ENCODE measurements at places on chromosomes 5 and 9. TPM values are rescaled to one million over a fixed set of nuclear protein-coding genes. Genes with fewer than 3 reads are reported as not detected.

The SUSD1 gene
- 17.9 TPM for total RNA-seq

The FOXD4 gene
- 1.4 TPM for total RNA-seq

DNA sequence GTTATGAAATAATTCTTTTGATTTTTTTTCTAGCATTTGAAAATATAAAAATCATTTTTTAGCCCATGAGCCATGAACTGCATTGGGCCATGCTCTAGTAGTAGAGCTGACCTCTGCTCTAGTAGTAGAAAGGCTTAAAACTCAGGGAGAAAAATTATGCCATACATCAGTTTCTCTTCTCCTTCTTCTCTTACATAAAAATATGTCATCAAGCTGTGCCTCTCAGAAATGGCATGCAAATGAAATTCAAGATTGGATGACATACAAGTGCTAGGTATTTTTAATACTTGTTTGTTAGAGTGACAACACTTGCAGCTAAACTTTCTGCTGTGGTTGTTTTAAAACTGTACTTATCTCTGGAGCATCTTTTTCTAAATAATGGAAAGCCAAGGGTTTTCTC, 42.1 kb upstream of the TMOD1 start:
- no peak for DNase-seq
- no peaks in the 10 kb centered on the region for H3K27me3 ChIP-seq
- no peaks in the 10 kb centered on the region for H3K4me1 ChIP-seq
- H3K4me3 ChIP-seq: no peak overlapping the region
- H3K36me3 ChIP-seq: no peaks in the 10 kb centered on the region

DNA sequence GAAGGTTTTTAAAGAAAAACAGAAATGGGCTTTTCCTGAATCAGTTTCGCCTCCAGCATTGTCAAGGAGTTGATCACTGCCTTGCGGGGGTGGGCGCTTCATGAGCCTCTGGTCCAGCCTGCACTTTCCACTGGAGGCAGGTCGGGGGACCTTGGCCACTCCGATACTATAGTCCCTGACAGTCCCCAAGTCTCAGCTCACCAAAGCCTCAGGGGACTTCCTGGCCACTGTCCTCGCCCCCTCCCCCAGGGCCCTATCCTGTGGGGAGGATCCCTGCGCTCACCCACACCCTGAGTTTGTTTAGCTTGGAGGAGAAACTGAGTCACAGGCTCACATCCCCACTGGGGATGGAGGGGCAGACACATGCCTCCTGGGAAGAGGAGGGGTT, 1.4 kb downstream of the SLC6A19 start:
- H3K4me3 ChIP-seq: no peak overlapping the region
- H3K27me3 ChIP-seq: no peaks in the 10 kb centered on the region
- H3K36me3 ChIP-seq: no peaks in the 10 kb centered on the region
- no peak overlapping the region for H3K27ac ChIP-seq
- H3K4me1 ChIP-seq: peaks cover 22% of the 10 kb centered on the region
- DNase-seq: no peak

DNA sequence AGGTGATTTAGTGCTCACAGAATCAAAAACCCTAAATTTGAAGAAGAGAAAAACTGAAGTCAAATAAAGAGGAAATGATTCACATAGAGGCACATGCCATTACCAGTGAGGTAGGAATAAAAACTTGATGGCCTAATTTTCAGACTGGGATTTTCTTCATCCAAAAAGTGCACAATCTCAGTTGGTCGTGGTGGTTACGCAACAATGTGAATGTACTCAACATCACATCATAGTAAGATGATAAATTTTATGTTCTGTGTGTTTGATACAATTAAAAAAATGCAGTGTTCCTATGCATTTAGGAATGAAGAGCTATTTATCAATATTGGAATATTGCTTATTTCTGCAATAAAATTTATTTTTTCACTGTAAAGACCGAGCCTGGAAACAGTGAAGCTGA, 60.7 kb downstream of the SV2C start:
- H3K4me3 ChIP-seq: no peak overlapping the region
- H3K4me1 ChIP-seq: no peaks in the 10 kb centered on the region
- H3K36me3 ChIP-seq: no peaks in the 10 kb centered on the region

GRCh38 chr5:97629276-97629675, 446.2 kb upstream of the RIOK2 start:
- no peaks in the 10 kb centered on the region for H3K36me3 ChIP-seq
- no peak for DNase-seq
- no peak overlapping the region for H3K27ac ChIP-seq
- H3K27me3 ChIP-seq: no peaks in the 10 kb centered on the region

The INSYN2B gene
- 0.05 TPM for total RNA-seq

The GLIPR2 gene
- 27.1 TPM for total RNA-seq

The IFNA21 gene
- not detected for total RNA-seq

DNA sequence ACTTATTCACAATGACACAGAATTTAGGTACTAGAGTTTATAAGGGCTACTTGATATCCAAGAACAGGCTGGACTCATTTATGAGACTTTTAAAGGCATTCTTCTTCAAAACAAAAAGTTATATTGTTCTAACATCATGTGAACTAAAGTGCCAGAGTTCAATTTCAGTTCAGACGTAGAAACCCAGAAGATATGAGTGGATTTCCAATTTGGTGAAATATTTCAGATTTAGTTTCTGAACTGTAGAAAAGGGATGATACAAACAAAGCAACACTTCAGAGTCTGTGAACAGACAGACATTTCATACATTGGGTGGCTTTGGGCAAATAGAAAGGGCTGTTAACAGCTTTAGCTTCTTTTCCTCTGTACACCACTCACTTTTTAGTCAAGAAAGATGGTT, 384.0 kb downstream of the NR2F1-AS1 start:
- H3K27me3 ChIP-seq: no peaks in the 10 kb centered on the region
- no peaks in the 10 kb centered on the region for H3K36me3 ChIP-seq
- H3K27ac ChIP-seq: no peak overlapping the region
- DNase-seq: no peak
- H3K4me1 ChIP-seq: peaks cover 20% of the 10 kb centered on the region

GRCh38 chr9:38047301-38048251, 21.5 kb downstream of the SHB start:
- H3K36me3 ChIP-seq: no peaks in the 10 kb centered on the region
- peak overlapping the region; percentile 23 for H3K4me3 ChIP-seq
- DNase-seq: peak; percentile 76
- H3K27me3 ChIP-seq: no peaks in the 10 kb centered on the region
- peaks cover 30% of the 10 kb centered on the region for H3K4me1 ChIP-seq

DNA sequence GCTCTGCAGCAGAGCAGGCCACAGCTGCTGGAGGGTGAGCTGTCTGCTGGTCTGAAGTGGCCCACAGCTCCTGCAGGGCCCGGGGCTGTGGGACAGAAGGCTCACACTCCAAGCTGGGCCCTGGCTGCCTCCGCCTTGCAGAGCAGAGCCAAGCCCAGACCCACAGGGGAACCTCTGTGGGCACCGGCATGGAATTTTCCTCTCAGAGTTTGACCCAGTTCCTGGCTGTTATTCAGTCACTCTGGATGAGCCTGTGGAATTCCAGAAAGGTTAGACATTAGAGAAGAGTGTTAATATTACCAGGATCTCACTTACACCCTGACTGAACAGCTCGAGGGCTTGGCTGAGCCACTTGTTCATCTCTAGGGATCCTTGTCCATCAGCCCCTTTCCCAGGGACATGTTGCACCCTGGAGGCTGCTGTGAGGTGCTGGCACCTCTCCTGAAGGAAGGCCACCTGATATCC, 17.5 kb downstream of the IL9 start:
- no peak for DNase-seq
- H3K27ac ChIP-seq: no peak overlapping the region
- H3K36me3 ChIP-seq: no peaks in the 10 kb centered on the region
- H3K4me3 ChIP-seq: no peak overlapping the region
- H3K27me3 ChIP-seq: peaks cover 23% of the 10 kb centered on the region

- DNase-seq: no peak
- H3K27me3 ChIP-seq: no peaks in the 10 kb centered on the region
- H3K4me3 ChIP-seq: no peak overlapping the region
- H3K27ac ChIP-seq: no peak overlapping the region
Observed at GRCh38 chr9:96646081-96646991, 8.8 kb downstream of the PRXL2C start.

The XRCC4 gene
- total RNA-seq: 20.5 TPM

GRCh38 chr5:10288592-10289219, 19.0 kb downstream of the CMBL start:
- no peak overlapping the region for H3K27ac ChIP-seq
- H3K4me3 ChIP-seq: no peak overlapping the region

DNA sequence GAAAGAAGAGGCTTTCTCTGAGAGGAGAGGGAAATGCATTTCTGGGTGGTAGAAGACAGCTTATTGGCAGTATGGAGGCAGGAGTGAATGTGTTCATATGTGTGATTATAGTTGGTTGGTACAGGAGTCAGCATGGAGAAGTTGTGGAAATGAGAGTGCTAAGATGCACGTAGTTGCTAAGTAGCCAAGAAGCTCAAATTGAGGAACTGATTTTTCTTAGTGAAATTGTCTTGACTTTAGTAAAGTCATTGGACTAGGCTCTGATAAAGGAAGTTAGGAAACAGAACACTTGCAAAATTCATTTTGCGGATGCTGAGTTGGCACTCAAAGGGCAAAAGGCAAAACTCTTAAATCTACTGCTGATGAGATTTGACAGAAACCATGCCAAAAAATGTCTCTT, 158.9 kb upstream of the VCAN start:
- no peak overlapping the region for H3K4me3 ChIP-seq
- DNase-seq: no peak
- H3K27ac ChIP-seq: no peak overlapping the region
- no peaks in the 10 kb centered on the region for H3K4me1 ChIP-seq

The CFAP90 gene
- not detected for total RNA-seq

GRCh38 chr5:168663276-168664004, 84.3 kb upstream of the PANK3 start:
- no peak for DNase-seq
- no peak overlapping the region for H3K4me3 ChIP-seq
- H3K4me1 ChIP-seq: peaks cover 3% of the 10 kb centered on the region
- H3K27me3 ChIP-seq: no peaks in the 10 kb centered on the region
- H3K27ac ChIP-seq: no peak overlapping the region
- H3K36me3 ChIP-seq: no peaks in the 10 kb centered on the region

GRCh38 chr9:124198948-124199347, 58.8 kb upstream of the NEK6 start:
- no peak overlapping the region for H3K27ac ChIP-seq
- no peaks in the 10 kb centered on the region for H3K36me3 ChIP-seq
- DNase-seq: no peak
- H3K4me1 ChIP-seq: no peaks in the 10 kb centered on the region
- H3K4me3 ChIP-seq: no peak overlapping the region

DNA sequence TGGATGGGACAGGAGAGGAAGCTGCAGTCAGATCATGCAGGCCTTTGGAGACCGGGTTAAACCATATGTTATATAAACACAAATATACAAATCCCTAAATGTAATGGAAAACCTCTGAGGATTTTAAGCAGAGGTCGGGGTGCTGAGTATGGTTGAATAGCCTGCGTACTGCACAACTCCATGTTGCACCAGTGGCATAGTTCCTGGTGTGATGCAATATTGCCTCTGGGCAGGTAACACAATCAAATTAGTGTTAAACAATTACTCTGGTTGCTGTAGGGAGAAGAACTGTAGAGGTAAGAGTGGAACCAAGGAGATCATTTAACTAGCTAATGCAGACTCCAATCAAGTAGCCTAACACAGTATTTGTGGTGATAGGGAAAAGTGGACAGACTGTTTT, 21.3 kb upstream of the RNF145 start:
- H3K4me3 ChIP-seq: no peak overlapping the region
- H3K27ac ChIP-seq: no peak overlapping the region
- no peaks in the 10 kb centered on the region for H3K27me3 ChIP-seq
- no peaks in the 10 kb centered on the region for H3K36me3 ChIP-seq
- H3K4me1 ChIP-seq: peaks cover 23% of the 10 kb centered on the region

- H3K4me3 ChIP-seq: no peak overlapping the region
- no peak for DNase-seq
- no peak overlapping the region for H3K27ac ChIP-seq
- H3K27me3 ChIP-seq: no peaks in the 10 kb centered on the region
Observed at GRCh38 chr9:124749781-124750180, 21.3 kb downstream of the NR6A1 start.

DNA sequence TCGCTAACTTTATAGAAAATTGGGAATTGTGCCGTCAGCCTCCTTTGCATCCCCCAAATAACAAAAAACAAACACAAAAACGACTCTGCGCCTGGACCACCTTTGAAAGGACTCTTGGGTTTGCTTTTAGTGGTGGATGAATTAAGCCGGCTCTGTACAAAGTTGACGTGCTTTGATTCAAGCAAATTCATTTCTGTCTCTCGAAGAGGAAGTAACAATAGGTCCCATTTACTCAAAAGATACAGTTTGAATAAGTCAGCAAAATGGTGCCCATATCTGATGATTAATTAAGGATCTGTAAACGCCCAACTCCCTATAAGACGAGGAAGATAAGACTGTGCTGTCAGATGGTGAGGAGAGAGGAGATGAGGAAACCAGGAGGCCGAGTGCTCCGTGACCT, 67.8 kb downstream of the AK8 start:
- no peak for DNase-seq
- H3K27me3 ChIP-seq: peaks cover 55% of the 10 kb centered on the region

Measured in SJCRH30 (cell line).